ENCODE measurements at places on chromosomes 12 and 14.

DNA sequence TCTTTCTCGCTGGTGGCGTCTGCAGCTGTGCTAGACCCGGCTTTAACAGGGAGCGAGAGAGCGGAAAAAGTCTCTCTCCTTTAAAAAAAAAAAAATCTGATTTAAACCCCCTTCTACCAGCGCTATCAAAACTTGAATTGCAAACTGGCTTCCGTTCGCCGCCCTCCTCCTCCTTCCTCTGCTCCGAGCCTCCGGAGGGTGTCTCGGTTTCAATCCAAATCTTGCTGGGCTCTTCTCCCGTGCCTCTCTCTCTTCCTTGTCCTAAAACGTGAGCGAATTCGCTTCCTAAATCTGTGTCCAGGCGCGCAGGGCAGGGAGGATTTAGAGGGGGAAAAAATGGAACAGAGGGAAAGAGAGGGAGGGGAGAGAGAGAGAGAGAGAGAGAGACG is 272 bp downstream of the TBX3 start:
- no peak for DNase-seq

GRCh38 chr12:30859226-30859625 is 67.3 kb upstream of the TSPAN11 start:
- no peak for DNase-seq

GRCh38 chr12:22044391-22044790 is 1.6 kb upstream of the CMAS start:
- DNase-seq, result no peak

DNA sequence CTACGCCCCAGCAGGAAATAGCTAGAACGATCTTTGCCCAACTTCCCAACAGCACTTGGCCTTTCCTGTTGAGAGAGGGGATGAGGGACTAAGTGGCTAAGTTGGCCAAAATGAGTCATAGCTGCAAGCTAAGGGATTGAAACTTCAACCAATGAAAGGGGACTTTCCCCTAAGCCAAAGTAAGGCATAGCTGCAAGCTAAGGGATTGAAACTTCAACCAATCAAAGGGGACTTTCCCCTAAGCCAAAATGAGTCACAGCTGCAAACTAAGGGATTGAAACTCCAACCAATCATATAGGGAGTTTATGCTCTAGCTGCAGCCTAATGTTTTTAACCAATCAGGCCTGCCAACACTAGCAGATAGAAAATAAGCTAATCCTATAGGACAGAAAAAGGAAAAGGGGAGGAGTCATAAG is 100.5 kb upstream of the SSTR1 start:
- no peak for DNase-seq

DNA sequence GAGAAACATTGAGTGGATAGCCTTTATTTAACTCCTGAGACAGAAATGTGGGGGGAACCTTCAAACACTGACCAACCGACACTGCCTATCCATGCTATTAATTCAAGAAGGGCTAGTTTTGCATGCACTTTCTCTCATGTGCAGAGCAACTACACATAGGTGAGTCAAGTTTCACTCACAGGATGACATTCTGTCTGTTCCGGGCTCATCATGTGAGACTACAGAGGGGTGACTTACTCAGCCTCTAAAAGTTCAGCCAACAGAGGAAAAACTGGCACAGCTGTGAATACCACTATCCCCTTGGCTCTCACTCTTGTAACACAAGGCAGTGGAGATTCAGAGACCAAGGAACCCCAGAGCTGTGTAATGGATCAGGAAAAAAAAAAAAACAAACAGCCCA is 13.3 kb downstream of the BEST3 start:
- no peak for DNase-seq

DNA sequence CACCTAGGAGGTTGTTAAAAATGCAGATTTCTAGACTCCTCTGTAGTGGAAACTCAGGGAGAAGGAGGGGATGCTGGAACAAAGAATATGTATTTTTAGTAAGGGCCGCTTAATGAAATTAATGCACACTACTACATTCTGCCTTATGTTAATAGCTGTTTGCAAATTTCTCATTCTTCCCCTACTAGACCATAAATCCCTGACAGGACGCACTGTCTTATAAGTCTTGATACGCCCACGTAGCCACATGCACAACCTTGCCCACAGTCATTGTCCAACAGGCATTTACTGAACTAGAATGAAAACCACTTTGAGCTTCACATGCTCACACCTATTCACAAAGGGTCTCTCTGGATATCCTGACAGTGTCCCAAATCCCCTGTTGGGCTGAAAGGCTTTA is 10.5 kb downstream of the KRT2 start:
- no peak for DNase-seq

DNA sequence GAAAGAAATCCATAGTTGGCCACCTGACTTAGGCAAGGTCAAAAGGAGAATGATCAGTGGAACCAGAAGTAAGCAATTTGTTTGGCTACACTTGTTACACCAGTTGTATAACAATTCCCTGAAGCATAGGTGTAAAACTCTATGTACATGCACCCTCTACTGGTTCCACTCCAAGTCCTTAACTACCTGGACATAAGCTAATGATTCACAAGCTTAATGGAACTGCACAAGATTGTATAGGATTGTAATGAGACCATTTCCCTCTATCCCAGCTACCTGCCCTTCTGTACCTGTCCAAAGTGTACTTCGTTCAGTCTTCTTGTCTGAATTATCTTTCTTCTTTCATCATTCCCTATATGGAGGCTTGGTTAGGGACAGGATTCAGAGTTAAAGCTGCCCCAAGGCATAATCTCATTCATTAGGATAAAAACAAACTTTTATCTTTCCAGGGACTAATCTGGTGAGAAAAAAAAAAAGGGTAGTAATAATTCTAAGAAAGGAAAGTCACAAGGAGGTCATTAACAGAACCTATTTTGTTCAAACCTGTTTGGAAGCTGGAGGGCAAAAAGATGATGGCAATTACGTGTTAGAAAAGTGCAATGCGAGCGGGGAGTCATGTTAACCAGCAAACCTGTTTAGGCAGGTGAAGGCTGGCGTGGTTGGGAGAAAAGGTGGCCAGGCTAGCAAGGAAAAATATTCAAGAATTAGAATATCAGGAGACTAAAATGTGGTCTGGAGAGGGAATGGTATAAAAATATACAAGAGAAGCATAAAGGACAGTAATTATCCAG is 2.8 kb upstream of the TMEM52B start:
- DNase-seq, result no peak

DNA sequence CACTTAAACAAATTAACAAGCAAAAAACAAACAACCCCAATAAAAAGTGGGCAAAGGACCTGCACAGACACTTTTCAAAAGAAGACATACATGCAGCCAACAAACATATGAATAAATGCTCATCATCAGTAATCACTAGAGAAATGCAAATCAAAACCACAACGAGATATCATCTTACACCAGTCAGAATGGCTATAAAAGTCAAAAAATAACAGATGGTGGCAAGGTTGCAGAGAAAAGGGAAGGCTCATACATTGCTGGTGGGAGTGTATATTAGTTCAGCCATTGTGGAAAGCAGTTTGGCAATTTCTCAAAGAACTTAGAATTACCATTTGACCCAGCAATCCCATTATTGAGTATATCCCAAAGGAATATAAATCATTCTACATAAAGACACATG is 34.6 kb upstream of the NT5DC3 start:
- no peak for DNase-seq

Measured in dorsolateral prefrontal cortex (tissue), 122 donors.